Thoracic aorta (tissue), 2 donors: ENCODE measurements at places on chromosomes 4 and X.

DNA sequence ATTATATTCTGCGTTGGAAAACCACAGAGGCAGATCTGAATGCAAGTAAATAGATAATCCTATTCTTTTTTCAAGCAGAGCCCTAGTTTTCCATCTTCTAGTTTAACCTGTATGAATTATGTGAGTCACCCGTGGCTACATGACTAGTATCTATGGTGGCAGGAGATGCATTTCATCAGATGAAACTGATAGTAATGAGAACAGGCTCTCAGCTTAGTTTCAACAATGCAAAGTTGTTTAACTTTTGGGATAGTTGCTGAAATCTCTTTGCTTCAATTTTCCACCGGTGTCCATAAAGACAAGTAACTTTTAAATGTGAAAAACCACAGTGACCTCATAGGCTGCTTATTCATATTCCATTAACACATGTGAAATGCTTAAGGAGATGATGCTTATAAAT is 1317.4 kb upstream of the TENM3 start:
- no peak for DNase-seq

GRCh38 chr4:32318926-32319325 is 1598.8 kb downstream of the PCDH7 start:
- DNase-seq, result no peak

- no peak for DNase-seq
Observed at GRCh38 chr4:167176723-167177367, 57.4 kb downstream of the SPOCK3 start.

- DNase-seq, result no peak
Observed at GRCh38 chrX:148310426-148311165, 189.8 kb upstream of the AFF2 start.
